ENCODE measurements at places on chromosomes 11 and 22. TPM values are rescaled to one million over a fixed set of nuclear protein-coding genes. Genes with fewer than 3 reads are reported as not detected.

- DNase-seq = no peak
These were observed 889.4 kb downstream of the KCNA4 start for GRCh38 chr11:29127461-29127860.

- no peak for DNase-seq
These were observed 35.9 kb upstream of the PDE3B start for GRCh38 chr11:14607713-14608112.

The PRG3 gene
- 83.9 TPM for total RNA-seq

DNA sequence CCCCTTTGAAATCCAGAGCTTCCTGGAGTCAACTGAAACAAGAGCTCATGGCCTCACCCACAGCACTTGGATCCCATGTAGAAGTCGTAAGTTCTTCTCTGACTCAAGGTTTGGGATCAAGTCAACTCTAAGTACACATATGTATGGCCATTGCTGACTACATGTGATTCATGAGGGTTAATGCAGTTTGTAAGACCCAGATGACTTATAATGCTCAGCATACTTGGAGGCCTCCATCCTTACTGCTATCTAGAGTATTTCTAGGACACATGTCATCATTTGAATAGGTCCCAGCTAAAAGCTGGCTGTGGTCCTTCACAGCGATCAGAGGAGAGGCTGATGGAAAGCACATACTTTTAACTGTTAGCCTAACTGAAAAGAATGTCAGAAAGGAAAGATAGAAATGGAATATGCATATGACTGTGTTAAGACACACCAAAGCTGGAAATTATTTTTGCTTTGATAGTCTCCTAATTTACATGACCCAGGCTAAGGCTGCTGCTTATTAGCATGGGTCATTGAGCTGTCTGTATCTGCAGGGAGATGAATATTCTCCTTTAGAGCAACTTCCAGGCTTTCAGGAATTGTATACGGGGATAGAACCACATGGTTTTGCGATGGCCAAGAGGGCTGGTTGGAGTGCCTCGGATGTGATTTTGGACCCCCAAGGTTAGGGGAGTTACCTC lies 76.3 kb downstream of the NTM start:
- no peak for DNase-seq

The TMEM191B gene
- total RNA-seq = 1.2 TPM

The OR2AG2 gene
- 0.05 TPM for total RNA-seq

The KCNJ4 gene
- total RNA-seq = 0.66 TPM

The WNT7B gene
- total RNA-seq = 0.66 TPM

DNA sequence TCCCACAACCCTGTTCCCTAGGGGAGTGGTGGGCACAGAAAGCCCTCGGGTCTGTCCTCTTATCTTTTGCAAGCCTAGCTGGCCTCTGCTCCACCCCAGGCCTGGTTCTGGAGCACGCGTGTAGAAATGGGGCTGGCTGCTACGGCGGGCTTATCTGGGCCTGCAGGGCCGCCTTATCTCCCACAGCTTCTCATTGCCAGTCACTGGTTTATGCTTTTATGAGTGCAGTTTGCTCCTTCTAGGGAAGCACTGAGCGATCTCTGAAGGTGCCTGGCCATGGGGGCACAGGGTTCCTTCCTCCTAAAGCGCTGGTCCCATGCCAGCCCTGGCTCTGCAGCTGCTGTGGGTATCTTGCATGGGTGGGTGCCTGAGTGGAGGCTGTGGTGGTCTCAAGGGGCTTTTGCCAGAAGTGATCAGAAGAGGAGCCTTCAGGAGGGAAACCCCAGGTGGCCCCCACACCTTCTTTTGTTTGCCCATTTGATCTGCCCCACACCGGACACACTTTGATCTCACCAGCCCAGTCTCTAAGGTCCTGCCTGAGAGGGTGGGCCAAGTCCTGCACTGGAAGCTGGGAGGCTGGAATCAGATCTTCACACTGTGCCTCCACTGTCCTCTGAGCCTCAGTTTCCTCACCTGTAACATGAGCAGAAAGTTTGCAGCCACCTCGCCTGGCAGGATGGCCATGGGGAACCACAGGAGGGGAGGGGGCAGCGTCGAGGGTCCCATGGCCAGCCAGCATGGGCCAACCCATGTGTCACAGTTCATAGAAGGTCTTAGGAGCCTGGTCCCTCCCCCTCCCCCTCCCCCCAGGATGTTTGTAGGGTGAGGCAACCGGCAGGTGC lies 86.6 kb upstream of the FGF3 start:
- no peak for DNase-seq

The CD82 gene
- total RNA-seq = 34.8 TPM

DNA sequence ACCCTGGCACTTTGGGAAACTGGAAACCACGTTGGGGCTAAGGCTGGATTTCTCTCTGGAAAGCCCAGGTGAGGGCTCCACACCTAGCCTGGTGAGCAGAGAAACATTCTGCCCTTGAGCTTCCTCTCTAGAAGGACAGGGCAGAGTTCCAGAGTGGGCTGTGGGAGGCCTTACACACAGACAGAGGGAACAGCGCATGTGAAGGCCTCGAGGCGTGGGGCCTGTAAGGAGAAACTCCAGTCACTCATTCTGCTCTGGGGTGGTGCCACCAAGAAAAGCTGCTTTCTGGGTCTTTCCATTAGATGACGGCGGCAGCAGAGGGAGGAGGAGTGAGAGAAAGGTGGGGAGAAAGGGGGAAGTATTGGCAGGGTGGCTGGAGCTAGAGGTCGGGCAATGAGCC lies 183.1 kb downstream of the CHST1 start:
- no peak for DNase-seq
